Stimulated activated CD4-positive, alpha-beta T cell treated with anti-CD3 and anti-CD28 coated beads, TNF-alpha, amount 100 ng/mL, for 48 hours (primary cell): ENCODE measurements at places on chromosomes 11 and 22.

DNA sequence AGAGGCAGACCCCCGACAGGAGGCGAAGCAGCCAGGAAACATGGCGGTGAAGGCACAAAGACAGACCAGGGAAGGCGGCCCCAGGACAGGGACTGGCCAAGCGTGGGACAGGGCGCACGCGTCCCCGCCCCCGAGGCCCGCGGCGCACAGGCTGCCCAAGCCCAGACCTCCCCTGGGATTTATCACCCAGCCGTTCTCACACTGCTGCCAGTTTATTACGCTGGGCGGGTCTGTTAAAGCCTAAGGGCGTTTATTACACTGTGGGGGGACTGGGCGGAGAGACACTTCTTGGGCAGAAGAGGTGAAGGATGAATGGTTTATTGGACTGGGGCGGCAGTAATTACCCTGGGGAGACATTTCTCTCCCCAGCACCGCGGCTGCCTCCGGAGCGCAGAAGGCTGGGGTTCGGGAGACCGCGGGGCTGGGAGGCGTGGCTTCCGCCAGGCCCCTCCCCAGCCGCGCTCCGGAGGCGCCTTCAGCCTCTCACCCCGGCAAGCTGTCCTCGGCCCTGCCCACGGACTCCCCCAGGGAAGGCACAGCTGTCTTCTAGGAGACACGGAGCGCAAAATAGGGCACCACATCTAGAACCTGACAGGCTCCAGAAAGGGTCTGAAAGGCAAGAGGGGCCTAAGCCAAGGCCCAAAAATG is 47.1 kb downstream of the SLC22A12 start:
- DNase-seq, result no peak

GRCh38 chr11:10441091-10441490 is 14.0 kb upstream of the AMPD3 start:
- no peak for DNase-seq

DNA sequence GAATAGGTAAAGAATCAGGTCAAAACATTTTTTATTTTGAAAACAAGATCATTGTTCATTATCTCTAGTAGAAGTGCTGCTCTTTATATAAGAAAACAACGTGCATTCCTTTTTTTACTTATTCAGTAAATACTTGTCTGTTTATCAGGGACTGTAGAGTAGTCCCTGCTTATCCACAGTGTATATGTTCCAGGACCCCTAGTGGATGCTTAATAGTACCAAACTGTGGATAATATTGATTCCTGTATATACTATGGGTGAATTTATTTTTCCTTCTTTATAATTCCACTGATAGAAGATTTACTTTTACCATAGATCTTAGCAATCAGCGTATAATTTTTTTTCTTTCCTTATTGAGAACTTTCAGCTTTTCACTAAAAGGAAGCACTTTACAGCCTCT is 32.6 kb downstream of the CEP295 start:
- no peak for DNase-seq

DNA sequence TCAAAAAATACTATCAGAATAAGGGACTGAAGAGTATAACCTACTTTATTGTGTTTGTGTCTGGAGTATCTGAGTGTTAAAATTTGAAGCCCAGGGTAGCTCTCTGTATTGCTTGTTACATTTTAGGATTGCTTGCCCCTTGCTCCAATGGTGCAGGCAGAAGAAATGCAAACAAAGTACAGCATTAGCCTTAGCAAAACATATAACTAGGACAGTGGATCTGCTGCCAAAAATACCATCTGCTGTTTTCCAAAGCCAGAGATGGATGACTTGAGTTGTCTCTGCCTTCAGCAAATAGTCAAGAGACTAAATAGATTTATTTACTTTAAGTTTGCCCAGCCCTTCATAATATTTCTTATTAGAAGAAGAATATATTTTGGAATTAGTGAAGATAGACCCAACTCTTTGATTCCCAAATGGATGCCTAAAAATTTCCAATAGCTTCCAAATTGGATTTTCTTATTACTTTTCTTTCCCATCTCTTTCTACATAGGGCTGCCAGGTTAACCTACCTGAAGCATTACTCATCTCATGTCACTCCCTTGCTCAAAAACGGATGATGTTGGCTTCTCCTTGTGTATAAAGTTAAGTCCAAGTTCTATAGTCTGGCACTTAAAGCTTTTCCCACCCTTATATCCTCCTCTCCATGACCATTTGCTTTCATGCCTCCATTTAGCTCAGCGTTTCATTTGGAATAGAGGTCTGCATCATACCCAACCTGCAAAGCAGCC is 66.3 kb downstream of the LDLRAD3 start:
- no peak for DNase-seq

- no peak for DNase-seq
Observed at GRCh38 chr11:494761-495536, 12.1 kb downstream of the RNH1 start.

DNA sequence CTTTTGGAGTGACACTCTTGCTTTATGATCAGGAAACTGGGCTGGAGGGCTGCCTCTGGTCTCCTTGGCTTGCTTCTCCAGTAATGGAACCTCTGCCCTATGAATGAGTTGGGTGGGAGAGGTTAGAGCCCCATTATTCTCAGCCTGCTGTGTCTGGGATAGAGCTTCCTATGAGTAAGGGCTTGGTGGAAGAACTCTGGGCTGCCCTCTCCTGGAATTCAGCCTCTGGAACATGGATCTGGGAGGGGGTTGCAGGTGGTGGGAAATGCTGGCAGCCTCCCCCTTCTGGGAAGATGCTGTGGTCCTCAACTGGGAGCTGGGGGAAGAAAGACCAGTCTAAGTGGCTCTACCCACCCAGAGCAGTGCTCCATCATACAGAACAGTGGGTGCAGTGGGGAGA is 81.8 kb upstream of the SYN3 start:
- DNase-seq, result no peak

- DNase-seq, result no peak
Observed at GRCh38 chr11:131584785-131585592, 214.6 kb downstream of the NTM start.

GRCh38 chr11:68684385-68685356 is at the start of gene GAL:
Gene GAL, plus strand, starts transcription at chr11:68684544. Its CDS starts 380 bp downstream, at chr11:68684924.
- no peak for DNase-seq

GRCh38 chr11:120039039-120039438 is 98.9 kb downstream of the TRIM29 start:
- no peak for DNase-seq

DNA sequence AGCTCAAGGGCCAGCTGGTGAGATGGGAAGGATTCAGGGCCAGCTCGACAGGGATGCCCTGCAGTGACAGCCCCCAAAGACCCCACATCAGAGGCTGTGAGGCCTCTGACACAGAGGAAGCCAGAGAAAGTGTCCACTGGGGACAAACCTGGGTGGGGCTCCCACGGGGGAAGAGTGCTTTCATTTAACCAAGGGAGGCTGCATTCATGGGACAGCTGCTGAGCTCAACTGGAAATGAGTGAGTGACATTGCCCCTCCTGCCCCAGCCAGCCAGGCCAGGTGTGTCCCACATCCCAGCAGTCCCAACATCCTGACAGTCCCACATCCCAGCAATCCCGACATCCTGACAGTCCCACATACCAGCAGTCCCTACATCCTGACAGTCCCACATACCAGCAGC is 61.0 kb downstream of the DHCR7 start:
- no peak for DNase-seq

DNA sequence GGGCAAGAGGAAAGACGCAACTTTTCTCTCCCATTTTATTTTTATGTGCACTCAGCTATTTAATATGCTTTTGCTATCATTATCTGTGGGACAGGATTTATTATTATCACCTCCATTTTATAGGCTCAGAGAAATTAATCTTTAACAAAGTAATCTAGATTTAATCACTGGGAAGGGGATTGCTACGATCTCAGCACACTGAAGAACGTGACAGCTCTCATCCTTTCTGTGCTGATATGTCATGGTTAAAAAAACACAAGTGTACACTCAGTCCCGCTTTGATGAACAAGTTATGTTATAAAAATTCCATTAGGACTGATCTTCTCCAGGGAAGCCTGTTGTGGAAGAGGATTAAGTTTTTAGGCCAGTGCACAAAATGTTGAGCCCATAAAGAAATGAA is 37.6 kb downstream of the CYB5R2 start:
- DNase-seq, result no peak

- no peak for DNase-seq
Observed at GRCh38 chr11:8227156-8228152, 36.2 kb downstream of the LMO1 start.
